MV-4-11 (cell line): ENCODE measurements at places on chromosomes 5 and 9.

GRCh38 chr5:119406551-119407110 lies 45.7 kb upstream of the HSD17B4 start:
- no peak for DNase-seq

- no peak for DNase-seq
These were observed 87.3 kb downstream of the LIFR start for GRCh38 chr5:38468978-38469706.

GRCh38 chr5:113255105-113255504 lies 179.7 kb downstream of the TSSK1B start:
- no peak for DNase-seq

- DNase-seq = no peak
These were observed 46.8 kb downstream of the INIP start for GRCh38 chr9:112670991-112671625.

DNA sequence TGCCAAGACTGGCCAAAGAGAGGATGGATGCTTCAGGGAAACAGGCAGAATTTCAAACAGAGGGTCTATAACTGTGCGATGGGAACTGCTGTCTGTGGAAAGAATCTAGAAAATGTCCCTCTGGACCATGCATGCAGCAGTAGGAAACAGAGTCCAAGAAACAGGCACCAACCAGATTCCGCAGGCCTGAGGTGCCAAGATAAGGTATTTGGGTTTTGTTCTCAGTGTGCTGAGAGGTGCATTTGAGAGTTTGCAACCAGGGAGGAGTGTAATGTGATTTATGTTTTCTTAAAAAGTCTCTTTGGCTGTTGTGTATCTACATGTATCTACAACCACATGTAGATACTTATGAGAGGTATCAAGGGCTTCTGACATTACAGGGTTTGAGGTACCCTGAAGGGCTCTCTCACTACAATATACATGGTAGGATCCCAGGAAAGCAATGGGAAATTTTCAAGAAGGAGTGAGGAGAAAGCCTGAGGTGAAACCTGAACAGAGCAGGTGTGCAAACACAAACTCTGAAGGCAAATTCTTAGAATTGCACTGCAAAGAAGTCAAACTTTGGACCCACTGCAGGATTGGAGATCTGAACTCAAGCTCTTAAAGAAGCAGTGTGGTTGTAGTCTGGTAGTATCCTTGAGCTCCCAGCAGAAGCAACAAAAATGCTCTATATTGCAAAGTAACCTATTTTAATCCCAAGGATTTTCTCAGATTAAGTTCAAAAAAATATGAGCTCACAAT lies 182.8 kb upstream of the NFIL3 start:
- no peak for DNase-seq

DNA sequence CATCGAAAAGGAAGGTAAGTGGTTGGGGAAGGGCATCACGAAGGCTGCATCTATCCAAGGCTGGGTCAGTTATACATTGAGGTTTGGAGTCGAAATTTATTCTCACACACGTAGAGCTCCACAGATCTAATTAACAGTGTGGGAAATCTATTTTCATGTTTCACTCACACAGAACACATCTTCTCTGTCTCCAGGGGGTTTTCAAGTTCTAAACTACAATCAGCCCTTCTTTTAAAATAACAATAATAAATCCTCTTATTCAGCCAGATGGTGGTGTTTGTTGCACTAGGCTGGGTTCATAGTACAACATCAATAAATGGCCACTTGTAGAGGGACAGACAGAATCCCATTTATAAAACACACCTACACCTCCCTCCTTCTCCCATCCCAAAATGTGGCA lies 174.5 kb upstream of the KLF9 start:
- DNase-seq = no peak

GRCh38 chr5:61052882-61053281 lies 107.9 kb downstream of the NDUFAF2 start:
- no peak for DNase-seq

- DNase-seq = no peak
These were observed 562.3 kb downstream of the KIF4B start for GRCh38 chr5:155575861-155576260.

- no peak for DNase-seq
These were observed 232.2 kb downstream of the DENND1A start for GRCh38 chr9:123697686-123698085.

DNA sequence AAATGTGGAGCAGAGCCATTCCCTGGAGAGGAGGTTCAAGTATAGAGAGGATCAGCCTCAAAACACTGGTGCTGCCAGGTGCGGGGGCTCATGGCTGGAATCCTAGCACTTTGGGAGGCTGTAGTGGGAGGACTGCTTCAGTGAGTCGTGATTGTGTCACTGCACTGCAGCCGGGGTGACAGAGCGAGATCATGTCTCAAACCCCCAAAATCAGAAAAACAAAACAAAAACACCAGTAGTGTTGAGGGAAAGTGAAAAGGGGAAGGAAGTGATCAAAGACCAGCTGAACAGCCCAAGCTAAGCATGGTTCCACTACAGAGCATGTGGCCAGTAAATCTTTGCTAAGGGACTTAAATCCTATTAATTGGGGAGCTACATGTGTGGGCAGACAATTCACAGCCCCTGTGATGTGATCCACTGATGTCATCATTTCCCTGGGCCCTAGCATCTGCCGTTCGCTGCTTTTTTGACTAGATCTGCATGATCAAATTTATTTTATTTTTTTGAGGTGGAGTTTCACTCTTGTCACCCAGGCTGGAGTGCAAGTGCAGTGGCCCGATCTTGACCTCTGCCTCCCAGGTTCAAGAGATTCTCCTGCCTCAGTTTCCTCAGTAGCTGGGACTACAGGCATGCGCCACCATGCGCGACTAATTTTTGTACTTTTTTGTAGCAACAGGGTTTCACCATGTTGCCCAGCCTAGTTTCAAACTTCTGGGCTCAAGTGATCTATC lies 2.7 kb upstream of the PCBD2 start:
- DNase-seq = peak; percentile 82

GRCh38 chr5:172426086-172426485 lies 28.2 kb downstream of the SH3PXD2B start:
- DNase-seq = no peak

DNA sequence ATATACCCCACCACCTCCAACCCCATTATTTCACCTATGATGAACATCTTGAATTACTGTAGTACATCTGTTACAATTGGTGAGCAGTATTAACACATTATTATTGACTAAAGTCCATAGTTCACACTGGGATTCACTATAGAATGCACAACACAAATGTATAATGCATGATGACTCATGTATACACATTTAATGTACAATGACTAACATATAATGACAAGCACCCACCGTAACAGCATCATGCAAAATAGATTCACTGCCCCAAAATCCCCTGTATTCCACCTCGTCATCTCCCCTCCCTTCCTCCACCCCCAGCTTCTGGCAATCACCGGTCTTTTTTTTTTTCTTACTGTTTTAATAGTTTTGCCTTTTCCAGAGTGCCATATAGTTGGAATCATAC lies 47.1 kb upstream of the NEK6 start:
- DNase-seq = no peak
